ENCODE measurements at places on chromosomes 7 and 10.
A peak's percentile ranks its signal among the peaks of the same experiment; 100 is the strongest.

DNA sequence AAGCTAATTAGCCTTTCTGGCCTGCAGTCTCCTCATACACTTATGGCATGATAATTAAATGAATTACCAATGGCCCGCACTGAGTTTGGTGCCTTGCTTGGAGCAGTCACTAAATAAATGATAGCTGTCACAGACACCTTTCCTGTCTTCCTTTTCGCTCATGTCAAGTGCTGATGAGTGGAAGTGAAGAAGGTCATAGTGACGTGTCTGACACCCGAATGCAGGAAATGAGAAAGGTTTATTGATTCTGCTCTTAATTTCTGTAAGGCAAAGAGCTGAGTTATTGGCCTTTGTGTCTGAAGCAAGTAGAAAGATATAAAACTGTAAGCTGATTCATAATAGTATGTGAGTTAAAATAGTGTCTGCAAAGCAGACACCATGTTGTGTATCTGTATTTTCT, 13.2 kb upstream of the ESYT2 start:
- no peak for DNase-seq

DNA sequence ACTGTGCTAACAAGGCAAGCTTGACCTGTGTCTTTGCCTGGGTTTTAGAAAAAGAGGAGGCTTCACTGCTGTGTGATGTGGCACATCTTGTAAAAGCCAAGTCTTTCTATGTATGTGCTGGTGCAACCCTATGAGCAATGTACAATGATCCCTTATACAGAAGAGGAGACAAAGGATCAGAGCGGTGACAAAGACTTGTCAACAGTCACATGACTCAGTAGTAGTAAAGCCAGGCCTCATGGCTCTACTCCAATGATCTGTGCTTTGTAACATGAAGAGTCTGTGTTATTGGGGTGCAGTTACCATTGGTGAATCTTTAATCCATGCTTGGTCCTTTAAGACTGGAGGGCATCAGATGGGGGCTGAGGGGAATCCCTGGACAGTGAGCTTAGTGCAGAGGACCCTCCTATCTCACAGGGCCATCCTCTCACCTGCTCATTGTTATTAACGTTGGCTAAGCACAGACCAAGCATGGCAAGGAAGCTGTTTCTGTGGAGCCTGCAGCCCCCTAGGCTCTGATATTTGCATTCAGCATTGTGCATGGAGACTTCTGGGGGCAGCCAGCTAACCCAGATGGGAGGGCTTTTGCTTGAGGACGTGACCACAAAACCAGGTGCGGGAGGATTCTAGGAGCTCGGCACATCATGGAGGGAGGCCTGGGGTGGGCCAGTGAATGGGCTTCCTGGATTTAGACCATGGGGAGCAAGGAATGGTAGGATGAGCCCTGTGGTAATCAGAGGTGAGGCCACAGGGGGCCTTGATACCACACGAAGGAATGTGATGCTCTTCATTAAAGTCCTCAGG, 308.8 kb upstream of the ZNF32 start:
- no peak for DNase-seq

DNA sequence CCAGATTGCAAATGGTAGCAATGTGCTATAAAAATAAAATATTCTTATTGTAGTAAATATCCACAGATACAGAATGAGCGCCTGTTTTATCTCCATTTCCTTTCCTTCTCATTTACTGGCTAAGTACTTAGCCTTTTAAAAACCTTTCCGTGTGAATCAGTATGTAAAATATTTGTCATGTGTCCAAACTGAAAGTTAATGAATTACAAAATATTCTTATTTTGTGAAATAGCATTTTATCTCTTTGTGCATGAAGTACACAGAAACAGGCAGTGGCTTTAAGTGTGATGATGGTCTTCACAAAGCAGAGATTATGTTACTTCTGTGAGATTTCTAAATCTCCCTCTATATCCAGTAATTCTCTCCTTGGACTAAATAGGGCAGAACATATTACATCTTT, 56.7 kb upstream of the KIAA1217 start:
- no peak for DNase-seq

- no peak for DNase-seq
These were observed 2.4 kb downstream of the BLVRA start for GRCh38 chr7:43760861-43761260.

DNA sequence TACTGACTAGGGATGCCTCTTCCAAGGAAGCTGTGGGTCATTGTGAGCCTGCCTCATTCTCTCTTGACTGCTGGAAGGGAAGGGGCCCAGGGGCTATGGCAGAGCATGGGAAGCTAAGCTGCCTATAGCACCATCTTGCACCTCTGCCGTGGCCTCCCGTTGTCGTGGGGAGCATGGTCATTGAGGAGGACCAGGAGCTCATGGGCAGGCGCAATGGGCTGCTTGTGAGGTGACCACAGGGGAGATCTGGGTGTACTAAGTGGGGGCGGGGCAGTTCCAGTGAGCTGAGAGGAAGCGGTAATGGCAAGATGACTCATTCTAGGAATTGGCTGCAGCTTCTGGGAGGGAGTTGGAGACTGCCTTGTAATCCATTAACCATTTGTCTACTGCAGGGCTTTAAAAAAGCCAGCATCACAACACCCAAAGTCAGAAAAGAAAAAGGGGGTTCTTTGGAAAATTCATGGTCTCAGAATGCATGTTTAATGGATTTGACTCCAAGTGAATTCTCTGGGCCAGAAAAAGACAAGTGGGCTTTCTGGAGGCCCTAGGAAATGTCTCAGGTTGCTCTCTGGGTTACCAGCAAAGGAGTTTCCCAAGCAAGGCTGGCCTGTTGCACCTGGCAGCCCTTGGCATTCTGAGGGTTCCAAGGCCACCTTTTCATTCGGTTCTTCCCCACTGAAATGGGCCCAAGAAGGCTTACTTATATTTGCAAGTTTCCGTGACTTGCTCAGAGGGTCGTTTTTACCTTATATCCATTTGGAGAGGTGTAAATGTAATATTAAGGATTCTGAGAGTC, 3.6 kb downstream of the DUSP5 start:
- DNase-seq: no peak

DNA sequence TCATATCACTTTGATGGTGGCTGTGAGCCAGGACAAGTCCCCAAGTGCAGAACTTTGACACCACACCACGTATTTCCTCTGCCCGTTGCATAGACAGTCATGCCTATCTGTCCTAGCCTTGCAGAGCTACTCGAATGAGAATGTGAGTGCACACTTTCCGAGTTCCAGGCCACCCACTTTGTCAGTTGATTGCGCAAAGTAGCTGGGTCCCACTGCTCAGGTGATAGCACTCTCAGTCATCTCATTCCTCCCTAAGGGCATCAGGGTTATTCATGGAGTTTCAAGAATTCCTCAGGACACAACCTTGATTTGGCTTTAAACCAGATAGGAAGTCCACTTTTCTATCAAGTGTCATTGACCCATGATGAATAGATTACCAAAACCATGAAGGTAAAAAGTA, 19.3 kb downstream of the LSM5 start:
- DNase-seq: no peak

- DNase-seq: no peak
These were observed 43.0 kb upstream of the GRM3 start for GRCh38 chr7:86600506-86601290.

GRCh38 chr10:80945264-80945880, 407.7 kb downstream of the SH2D4B start:
- no peak for DNase-seq

- DNase-seq: no peak
These were observed 46.0 kb downstream of the FOXK1 start for GRCh38 chr7:4727914-4728705.

GRCh38 chr7:99019523-99020412, 124.1 kb downstream of the SMURF1 start:
- no peak for DNase-seq

GRCh38 chr10:7400068-7400715, 10.6 kb downstream of the SFMBT2 start:
- DNase-seq: no peak

DNA sequence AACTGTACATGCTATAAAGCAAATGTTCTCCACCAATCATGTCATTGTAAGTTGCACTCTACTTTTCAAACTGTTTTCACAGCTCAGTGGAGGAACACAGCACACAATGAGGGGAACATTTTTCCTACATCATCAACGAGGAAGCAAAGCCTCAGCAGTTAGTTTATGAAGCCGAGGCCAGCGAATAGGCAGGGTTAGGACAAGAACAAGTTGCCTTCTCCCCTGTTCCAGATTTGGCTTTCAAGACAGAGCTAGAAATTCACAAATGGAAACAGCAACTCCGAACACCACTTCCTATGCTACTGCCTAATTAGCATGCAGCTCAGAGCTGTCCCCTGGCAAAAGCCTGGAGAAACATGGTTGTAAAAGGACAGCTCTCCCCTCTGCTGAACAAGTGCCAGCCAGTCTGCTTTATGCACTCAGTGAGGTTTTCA, 19.8 kb downstream of the ITGB8 start:
- DNase-seq: no peak

DNA sequence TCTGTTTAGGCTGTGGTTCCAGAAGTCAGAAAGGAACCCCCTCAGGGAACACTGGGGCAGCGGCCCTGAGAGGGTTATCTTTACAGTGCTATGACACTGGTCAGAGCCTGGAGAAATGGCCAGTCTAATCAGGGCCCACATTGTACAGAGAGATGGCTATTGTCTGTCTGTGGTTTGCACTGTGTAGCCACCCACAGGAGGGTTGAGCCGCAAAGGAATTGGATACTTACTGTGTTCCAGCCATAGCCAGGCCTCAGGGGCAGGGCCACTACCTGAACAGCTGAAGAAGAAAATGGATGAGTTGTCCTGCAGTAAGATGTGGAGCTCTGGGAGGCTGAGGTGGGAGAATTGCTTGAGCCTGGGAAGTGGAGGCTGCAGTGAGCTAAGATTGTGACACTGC, 47.5 kb upstream of the PODXL start:
- DNase-seq: no peak

DNA sequence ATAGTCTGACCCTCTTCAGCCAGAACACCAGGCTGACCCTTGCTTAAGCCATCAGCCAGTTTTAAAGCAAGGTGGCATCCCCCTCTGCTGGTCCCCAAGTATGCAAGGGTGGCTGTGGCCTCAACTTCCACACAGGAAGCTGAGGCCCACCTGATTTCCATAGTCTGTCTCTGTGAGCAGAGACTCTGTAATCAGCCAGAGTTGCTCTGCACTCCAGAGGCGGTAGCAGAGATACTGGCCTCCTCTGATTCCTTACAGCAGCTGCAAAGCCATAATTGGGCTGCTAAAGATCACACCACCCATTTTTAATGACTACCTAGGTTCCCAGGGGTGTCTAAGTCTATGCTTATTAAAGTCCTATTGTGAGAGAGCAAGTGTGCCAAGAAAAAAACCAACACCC, 1.8 kb downstream of the PDAP1 start:
- DNase-seq: no peak

DNA sequence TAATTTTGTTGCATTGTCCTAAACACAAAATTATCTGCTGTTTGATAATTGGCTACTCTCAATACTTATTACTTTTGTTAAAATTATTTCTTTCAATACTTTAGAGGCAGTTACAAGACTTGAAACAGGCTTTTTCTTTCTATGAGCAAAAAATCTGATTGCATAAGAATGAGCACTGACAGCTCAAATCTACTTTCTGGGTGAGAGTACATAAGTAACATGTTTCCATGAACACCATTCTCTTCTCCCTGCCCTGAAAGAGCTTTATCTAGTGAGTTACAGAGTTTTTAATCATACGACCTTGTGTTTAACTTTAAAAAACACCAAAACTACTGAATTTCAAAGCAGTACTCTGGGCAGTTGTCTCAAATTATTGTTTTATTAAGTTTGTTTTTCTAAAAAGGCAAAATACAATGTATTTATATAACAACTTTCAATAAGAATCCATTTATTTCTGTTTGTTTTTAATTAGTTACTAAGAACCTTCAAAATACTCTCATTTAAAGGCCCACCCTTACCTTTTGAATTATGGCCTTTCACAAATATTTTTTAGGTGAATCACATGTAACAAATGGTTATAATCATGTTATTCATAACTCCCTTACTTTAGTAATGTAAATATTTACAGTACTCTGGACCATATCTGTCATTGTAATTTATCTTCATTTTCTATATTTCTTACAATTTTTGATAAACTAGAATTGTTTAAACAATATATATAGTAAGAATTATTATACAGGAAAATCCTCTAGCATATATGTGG, 23.0 kb upstream of the TFAM start:
- DNase-seq: no peak

DNA sequence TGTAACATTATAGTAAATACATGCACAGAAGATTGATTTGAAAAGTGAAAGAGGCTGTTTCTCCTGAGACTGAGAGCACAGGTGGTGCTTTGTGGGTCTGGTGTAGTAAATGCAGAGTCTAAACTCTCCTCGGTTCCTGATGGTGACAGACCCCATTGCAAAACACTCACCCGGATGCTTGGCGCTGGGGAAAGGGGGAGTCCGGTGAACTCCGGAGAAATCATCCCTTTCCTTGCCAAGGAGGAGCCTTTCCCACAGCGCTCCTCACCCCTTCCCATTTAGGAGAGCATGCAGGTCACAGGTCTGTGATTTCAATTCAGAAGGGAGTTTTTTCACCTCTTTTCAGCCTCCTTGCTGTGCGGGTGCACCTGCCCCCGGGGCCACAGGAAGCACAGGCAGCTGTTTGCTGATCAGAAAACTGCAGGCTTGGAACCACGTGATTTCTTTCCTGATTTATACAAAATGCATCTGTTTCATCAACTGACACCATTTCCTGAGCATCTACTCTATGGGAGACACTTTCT, 75.6 kb upstream of the LYZL2 start:
- no peak for DNase-seq

GRCh38 chr10:5691786-5692185, 7.1 kb downstream of the TASOR2 start:
- DNase-seq: no peak

DNA sequence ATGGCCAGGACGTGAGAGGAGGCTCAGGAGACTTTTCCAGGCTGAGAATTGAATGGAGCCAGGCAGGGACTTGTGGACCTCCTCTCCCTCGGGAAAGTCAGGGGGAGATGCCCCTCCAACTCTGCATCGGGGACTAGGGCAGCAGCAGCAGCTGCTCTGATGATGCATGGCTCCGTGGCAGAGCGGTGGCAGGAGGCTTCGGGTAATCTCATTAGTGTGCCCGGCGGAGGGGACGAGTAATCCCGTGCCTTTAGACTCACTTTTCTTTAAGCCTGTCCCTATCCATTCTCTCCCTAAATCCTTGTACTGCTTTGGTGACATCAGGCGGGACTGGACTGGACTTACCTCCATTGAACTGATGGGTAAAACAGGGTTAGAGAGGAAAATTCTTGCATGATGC, 75.1 kb downstream of the ZMIZ1 start:
- no peak for DNase-seq

GRCh38 chr7:128731184-128731583, 8.0 kb upstream of the CALU start:
- no peak for DNase-seq

- DNase-seq: no peak
These were observed 304.0 kb downstream of the ZEB1 start for GRCh38 chr10:31622978-31623377.

- no peak for DNase-seq
These were observed 173.0 kb downstream of the SKAP2 start for GRCh38 chr7:26691406-26691805.

GRCh38 chr7:157097569-157097968, 41.2 kb upstream of the UBE3C start:
- no peak for DNase-seq

GRCh38 chr10:44954962-44955361, 4.6 kb upstream of the RASSF4 start:
- no peak for DNase-seq

GRCh38 chr10:123380491-123381085, 226.4 kb downstream of the BUB3 start:
- peak; percentile 0 for DNase-seq

Data from NCI-H1417 treated with DMSO at 0.1 percent for 48 hours (cell line).